ENCODE measurements at places on chromosomes 5 and 9. TPM values are rescaled to one million over a fixed set of nuclear protein-coding genes. Genes with fewer than 3 reads are reported as not detected.

GRCh38 chr9:13878241-13878711 is 435.7 kb downstream of the NFIB start:
- H3K27ac ChIP-seq, result no peak overlapping the region
- no peaks in the 10 kb centered on the region for H3K4me1 ChIP-seq
- no peaks in the 10 kb centered on the region for H3K36me3 ChIP-seq

GRCh38 chr5:67249590-67249895 is 52.9 kb upstream of the CD180 start:
- no peak overlapping the region for H3K27ac ChIP-seq
- DNase-seq, result no peak
- no peaks in the 10 kb centered on the region for H3K4me1 ChIP-seq
- no peaks in the 10 kb centered on the region for H3K36me3 ChIP-seq

LIX1 gene
- not detected for total RNA-seq

DNA sequence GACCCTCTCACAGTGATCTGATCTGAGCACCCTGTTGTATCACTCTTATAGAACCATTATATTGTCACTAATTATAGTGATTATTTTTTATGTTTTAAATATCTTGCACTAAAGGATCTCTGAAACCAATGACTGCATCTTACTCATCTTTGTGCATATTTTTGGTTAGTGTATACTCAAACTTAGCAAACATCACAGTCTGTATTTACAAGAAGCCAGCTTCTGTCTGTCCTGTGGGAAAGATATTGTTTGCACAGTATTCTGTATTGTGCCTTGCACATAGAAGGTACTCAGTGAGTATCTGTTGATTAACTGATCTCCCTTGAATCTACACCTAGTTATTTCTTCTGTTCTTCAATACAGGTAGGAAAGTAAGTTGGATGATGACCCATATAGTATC is 131.5 kb downstream of the PAM start:
- H3K27ac ChIP-seq, result no peak overlapping the region
- H3K36me3 ChIP-seq, result no peaks in the 10 kb centered on the region
- DNase-seq, result peak; percentile 43
- no peak overlapping the region for H3K4me3 ChIP-seq
- H3K4me1 ChIP-seq, result peaks cover 27% of the 10 kb centered on the region
- H3K27me3 ChIP-seq, result no peaks in the 10 kb centered on the region

DNA sequence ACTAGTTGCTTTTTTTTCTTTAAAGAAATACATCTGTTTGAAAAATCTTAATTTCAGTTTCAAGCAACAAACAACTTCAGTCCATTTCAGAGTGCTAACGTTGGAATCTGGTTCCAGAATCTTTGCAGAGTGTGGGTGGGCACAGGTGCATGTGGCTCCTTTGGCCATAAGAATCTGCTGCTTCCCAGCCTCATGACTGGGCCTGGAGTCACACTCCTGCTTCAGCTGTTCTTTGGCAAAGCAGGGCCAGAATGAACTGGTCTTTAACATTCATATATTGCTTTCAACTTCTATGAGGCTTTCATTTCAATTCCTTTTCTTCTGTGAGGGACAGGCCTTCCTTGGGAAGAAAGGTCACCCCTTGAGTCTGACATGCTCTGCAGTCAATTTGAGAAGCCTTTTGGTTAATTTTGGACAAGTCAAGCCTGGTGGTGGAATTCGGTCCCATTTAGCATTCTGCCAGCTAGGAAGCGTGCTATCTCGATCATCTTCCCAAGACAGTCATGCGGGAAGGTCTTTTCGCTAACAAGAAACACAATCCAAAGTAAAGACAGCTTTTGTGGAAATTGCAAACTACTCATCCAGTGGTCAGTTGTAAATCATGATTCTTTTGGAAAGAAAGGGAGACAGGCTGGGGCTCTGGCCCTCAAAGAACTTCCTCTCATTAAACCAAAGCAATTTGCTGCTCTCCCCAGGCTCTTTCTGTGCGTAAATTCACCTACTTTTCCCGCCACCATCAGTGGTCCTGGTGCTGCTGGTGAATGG is 55.2 kb downstream of the SLC1A3 start:
- H3K27me3 ChIP-seq, result no peaks in the 10 kb centered on the region

DNA sequence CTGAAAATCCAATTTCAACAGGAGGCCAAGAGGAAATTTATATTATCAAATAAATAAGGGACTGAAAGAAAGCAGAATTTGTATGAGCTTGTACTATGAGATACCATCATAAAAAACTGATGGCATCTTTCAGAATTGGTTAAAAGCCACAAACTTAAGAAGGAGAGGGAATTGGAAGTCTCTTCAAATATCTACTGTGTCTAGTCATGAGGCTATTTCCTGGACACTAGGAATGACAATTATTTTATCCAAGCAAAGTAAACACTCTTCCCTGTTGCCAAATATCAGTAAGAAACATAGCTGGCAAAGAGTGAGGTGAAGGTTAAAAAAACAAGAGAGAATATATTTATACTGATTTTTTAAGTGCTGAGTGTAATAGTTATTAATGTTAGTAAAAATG is 101.5 kb upstream of the ARRDC3 start:
- no peak overlapping the region for H3K27ac ChIP-seq
- no peaks in the 10 kb centered on the region for H3K4me1 ChIP-seq
- DNase-seq, result no peak
- no peaks in the 10 kb centered on the region for H3K36me3 ChIP-seq

GRCh38 chr5:109479260-109479860 is 69.6 kb upstream of the PJA2 start:
- no peak overlapping the region for H3K4me3 ChIP-seq
- H3K27me3 ChIP-seq, result peaks cover 5% of the 10 kb centered on the region
- peak; percentile 63 for DNase-seq
- H3K36me3 ChIP-seq, result no peaks in the 10 kb centered on the region

DNA sequence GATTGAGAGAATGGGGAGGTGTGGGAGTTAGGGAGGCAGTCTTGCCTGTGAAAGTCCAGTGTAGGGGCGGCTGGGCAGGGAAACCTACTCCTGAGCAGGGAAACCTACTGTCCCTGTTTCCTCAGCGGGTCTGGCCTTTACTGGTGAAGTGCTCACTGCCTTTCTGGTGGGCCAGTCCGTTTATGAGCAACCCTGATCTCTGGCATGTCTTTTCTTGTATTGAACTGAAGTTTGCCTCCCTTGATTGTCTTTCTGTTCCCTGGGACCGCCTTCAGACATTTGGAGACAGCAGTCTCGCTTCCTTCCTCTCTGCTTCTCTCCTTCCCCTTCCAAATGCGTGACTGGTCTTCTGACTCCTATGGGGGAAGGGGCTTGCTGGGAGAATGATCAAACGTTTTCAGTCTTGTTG is 2.9 kb downstream of the SNX18 start:
- no peaks in the 10 kb centered on the region for H3K27me3 ChIP-seq
- H3K4me3 ChIP-seq, result peak overlapping the region; percentile 98
- peak overlapping the region; percentile 55 for H3K27ac ChIP-seq
- peak; percentile 65 for DNase-seq
- no peaks in the 10 kb centered on the region for H3K36me3 ChIP-seq

GRCh38 chr5:73626814-73627313 is 868 bp downstream of the ARHGEF28 start:
- H3K36me3 ChIP-seq, result no peaks in the 10 kb centered on the region
- no peak overlapping the region for H3K27ac ChIP-seq
- 0 out of 2 replicates have a peak, but pooled peaks cover 10% of the 10 kb centered on the region for H3K4me1 ChIP-seq
- peak overlapping the region; percentile 91 for H3K4me3 ChIP-seq
- no peaks in the 10 kb centered on the region for H3K27me3 ChIP-seq
- DNase-seq, result no peak

TEX48 gene
- total RNA-seq, result not detected

DNA sequence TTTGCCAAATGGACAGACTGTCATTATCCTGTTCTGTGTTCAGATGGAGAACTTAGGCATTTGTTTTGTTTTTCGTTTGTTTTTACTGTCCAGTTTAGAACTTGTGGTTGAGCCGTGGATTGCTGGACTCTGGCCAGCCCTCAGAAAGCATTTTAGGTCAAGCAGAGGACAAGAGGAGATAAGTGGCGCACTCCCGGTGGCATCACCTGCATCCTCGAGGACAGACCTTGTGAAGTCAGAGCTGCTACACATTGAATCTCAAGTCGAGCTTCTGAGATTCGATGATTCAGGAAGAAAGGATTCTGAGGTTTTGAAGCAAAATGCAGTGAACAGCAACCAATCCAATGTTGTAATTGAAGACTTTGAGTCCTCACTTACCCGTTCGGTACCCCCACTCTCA is 8.9 kb downstream of the MTRR start:
- H3K4me3 ChIP-seq, result no peak overlapping the region
- H3K36me3 ChIP-seq, result peaks cover 15% of the 10 kb centered on the region
- DNase-seq, result peak; percentile 55
- H3K27me3 ChIP-seq, result no peaks in the 10 kb centered on the region
- H3K27ac ChIP-seq, result peak overlapping the region; percentile 69

GRCh38 chr5:140244525-140245025 is 58.3 kb downstream of the PFDN1 start:
- no peak overlapping the region for H3K27ac ChIP-seq
- peak; percentile 94 for DNase-seq
- no peaks in the 10 kb centered on the region for H3K27me3 ChIP-seq
- no peak overlapping the region for H3K4me3 ChIP-seq
- no peaks in the 10 kb centered on the region for H3K36me3 ChIP-seq

FOXD4L6 gene
- not detected for total RNA-seq

DNA sequence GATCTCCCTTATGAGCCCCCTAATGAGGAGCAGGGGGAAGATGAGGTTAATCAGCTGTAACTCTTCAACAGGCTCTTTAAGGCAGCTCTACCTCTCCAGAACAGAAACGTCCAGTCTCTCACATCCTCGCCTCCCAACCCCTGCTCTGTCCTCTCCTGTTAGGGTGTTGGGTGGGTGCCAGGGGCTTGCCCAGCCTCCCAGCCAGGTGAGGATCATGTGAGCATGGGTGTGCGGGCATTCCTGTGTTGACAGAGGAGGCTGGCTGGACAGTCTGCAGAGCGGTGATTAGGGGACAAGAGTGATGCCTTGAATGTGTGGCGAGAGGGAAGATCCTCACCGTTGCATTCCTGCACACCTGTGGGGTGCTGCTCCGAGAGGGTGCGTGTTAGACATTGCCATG is 51.7 kb downstream of the CCDC180 start:
- DNase-seq, result no peak
- no peak overlapping the region for H3K4me3 ChIP-seq
- no peaks in the 10 kb centered on the region for H3K36me3 ChIP-seq
- no peaks in the 10 kb centered on the region for H3K27me3 ChIP-seq
- H3K27ac ChIP-seq, result no peak overlapping the region
- H3K4me1 ChIP-seq, result no peaks in the 10 kb centered on the region

DNA sequence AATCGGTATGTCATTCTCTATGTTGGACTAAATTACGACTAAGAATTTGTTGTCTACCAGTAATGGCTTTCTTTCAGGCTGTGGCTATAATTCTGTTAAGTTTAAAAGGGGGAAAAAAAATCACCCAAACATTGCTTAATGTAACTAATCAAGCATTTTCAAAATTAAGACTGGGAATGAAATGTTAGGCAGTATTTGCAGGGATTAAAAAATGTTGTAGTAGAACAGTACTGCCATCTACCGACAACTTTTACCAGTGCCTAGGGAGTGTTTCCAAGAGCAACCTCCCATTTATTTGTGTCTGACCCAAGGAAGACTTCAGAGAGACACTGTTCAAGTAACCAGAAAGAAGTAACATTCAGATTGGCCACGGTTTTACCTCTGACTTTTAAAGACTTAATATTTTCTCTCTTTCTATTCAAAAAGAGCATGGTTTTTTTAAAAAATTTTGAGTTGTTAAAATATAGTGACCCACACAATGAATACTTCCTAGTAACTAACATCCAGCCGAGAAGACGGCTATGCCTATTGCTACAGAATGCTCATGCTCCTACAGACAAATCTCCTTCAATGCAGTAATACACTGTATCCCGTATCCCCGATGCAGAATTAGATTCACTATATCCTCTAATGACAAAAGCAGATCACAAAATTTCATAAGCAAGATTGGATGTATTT is 92.4 kb downstream of the ARL15 start:
- no peak overlapping the region for H3K4me3 ChIP-seq
- no peaks in the 10 kb centered on the region for H3K27me3 ChIP-seq
- H3K36me3 ChIP-seq, result no peaks in the 10 kb centered on the region
- DNase-seq, result peak; percentile 72

- no peaks in the 10 kb centered on the region for H3K36me3 ChIP-seq
- no peak overlapping the region for H3K27ac ChIP-seq
- H3K4me3 ChIP-seq, result no peak overlapping the region
- no peaks in the 10 kb centered on the region for H3K4me1 ChIP-seq
- no peak for DNase-seq
Measured at GRCh38 chr5:56825222-56825824, 10.0 kb downstream of the MAP3K1 start.

NR5A1 gene
- not detected for total RNA-seq

GRCh38 chr5:13661272-13661671 is 283.2 kb downstream of the DNAH5 start:
- H3K36me3 ChIP-seq, result no peaks in the 10 kb centered on the region
- DNase-seq, result no peak
- peaks cover 24% of the 10 kb centered on the region for H3K4me1 ChIP-seq
- H3K27me3 ChIP-seq, result no peaks in the 10 kb centered on the region
- no peak overlapping the region for H3K4me3 ChIP-seq

- H3K4me1 ChIP-seq, result peaks cover 11% of the 10 kb centered on the region
- no peak for DNase-seq
- H3K27me3 ChIP-seq, result no peaks in the 10 kb centered on the region
- no peak overlapping the region for H3K27ac ChIP-seq
- no peak overlapping the region for H3K4me3 ChIP-seq
Measured at GRCh38 chr5:93130624-93131490, 450.2 kb downstream of the NR2F1-AS1 start.
